ENCODE measurements at places on chromosomes 11 and 22.

DNA sequence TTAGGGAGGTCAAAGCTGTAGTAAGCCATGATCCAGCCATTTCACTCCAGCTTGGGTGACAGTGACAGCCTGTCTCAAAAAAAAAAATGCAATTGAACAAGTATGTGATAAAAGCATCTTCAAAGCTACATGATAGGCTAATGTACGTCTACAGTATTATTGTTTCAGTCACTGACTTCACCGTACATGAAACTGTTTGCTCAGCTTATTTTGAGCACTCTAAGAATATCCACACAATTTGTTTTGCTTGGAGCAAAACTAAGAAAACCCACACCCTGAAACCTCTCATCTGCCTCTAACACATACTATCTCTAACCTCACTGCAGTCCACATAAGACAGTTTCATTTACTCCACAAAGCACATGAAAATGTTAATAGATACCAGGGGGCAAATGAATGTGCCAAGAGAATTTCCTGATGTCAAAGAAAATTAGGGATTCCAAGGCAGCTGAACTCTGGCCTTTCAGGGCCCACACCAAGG lies 60.7 kb downstream of the KCNA4 start:
- DNase-seq: no peak

GRCh38 chr11:10400856-10401255 lies 54.2 kb upstream of the AMPD3 start:
- no peak for DNase-seq

- DNase-seq: no peak
These were observed 1.7 kb upstream of the RTN4RL2 start for GRCh38 chr11:57458410-57459163.

GRCh38 chr22:46042786-46043185 lies 65.8 kb upstream of the WNT7B start:
- no peak for DNase-seq

GRCh38 chr11:69131121-69131566 lies 24.6 kb upstream of the SMIM38 start:
- DNase-seq: no peak

GRCh38 chr11:8735094-8735493 lies 52.5 kb downstream of the RPL27A start:
- no peak for DNase-seq

GRCh38 chr11:63841554-63841953 lies 2.6 kb downstream of the MARK2 start:
- DNase-seq: no peak

DNA sequence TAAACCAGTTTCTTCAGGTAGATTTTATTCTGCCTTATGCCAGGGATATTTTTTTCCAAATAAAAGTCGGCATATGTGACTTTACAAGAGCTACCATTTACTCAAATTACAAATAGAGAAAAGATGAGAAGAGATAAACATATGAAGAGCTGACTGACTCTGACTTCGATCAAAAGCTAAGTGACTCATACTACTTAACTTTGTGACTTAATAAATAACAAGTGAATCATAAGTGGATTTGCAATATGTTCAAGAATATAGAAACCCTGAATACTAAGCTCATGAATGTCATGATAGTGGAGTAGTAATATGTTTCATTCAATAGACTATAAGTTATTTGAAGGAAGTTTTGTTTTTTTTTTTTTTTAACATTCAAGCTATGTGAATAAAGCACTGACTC lies 130.5 kb upstream of the ANO3 start:
- DNase-seq: no peak

DNA sequence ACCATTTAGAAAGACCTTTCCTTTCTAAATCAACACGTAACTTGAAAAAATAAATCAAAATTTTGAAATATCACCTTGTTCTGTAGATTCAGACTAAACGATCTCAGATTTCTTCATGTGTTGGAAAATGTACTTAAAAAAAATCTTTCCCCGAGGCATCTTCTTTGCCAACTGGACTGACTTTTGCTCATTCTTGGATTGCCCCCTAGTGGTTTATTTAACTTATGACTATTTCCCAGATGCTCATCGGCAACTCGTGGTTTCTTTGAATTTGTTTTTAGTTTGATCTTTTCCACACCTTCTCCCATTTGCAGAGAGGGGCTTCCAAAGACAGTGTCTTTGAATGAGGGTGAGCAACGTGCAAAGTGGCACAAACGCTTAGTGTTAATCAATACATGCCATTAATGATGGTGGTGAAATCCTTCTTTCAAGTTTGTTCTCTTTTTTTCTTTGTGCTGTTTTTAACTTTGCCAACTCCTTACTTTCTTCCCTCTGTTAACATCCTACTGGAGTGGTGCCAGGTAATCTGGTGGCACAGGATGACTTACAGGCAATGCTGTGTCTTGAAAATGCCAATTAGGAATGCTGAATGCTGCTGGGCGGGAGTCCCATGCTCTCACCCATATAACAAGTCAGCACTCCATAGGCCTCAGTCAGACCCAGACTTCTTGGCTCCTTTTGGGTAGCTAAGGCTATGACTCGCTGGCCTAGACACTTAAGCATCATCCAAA lies 18.3 kb downstream of the PRSS23 start:
- DNase-seq: peak; percentile 67

- no peak for DNase-seq
These were observed 974 bp downstream of the PPIL2 start for GRCh38 chr22:21666786-21667185.

DNA sequence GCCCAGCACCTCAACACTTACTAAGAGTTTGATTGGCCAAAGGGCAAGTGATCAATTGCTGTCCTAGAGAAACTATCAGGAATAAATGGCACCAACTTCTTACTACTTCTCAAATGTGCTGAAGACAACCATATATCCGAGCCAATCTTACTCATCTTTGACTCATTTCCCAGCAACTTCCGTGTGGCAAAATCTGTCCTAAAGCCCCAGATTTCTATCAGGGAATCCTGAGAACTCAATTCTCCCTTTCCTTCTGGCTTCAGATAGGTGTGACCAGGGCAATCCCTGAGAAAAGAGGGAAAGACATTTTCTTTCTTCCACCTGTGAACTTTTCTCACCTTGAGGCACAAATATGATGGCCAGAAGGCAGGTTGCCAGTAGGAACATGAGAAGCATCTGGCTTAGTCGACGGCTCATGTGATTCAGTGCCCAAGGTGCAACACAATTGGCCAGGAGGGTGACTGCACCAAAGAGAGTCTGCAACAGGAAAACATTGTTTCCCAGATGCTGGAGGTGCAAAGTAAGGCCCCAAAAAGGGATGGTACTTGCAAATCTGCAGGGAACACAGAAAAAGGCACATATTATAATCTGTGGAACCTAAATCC lies 21.8 kb upstream of the SLC22A24 start:
- DNase-seq: no peak

GRCh38 chr11:8290081-8290810 lies 26.6 kb upstream of the LMO1 start:
- DNase-seq: no peak

- DNase-seq: peak; percentile 54
These were observed 44.2 kb upstream of the TTLL12 start for GRCh38 chr22:43230971-43231723.

- DNase-seq: no peak
These were observed 567.6 kb downstream of the BRD1 start for GRCh38 chr22:49259839-49260615.

All from NCI-H460 (cell line).